Right hindlimb (tissue), 1 donor: ENCODE measurements at places on chromosomes 16 and 17.

- DNase-seq, result no peak
Measured at GRCh38 chr17:6240001-6240400, 169.8 kb downstream of the WSCD1 start.

DNA sequence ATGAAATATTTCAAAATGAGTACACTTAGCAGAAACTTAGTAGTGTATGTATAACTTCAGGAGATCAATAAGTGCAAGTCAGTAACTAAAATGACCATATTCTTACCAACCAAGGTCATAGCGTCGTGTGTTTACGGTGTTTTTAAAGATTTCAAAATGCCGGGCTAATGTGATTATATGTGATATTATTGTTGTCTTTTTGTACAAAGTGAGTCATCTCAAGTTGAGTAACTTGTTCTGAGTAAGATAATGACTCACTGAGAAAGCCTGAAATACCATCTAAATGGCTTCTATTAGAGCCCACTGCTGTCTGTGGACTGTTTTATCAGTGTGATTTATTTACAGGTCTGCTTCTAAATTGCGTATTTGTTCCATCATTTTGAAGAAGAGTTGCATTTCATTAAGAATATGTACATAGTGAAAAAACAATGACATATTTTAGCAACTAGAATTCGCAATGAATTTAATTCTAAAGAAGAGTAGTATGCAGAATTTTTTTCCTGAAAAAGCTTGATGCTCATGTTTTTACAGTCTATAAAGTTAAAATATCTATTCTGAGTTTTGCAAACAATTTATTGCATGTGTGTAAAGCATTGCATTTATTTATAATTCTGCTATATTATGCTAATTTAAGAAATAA is 12.7 kb downstream of the KRT12 start:
- no peak for DNase-seq

DNA sequence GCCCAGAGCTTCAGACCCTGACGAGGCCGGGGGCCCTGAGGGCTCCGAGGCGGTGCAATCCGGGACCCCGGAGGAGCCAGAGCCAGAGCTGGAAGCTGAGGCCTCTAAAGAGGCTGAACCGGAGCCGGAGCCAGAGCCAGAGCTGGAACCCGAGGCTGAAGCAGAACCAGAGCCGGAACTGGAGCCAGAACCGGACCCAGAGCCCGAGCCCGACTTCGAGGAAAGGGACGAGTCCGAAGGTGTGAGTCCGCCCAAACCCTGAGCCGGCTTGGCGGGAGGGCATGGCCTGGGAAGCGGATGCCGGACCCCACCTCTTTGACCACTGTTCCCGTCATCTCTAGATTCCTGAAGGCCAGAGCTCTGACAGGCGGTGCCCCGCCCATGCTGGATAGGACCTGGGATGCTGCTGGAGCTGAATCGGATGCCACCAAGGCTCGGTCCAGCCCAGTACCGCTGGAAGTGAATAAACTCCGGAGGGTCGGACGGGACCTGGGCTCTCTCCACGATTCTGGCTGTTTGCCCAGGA is 4.4 kb downstream of the NOL3 start:
- DNase-seq, result no peak

GRCh38 chr17:75365931-75366275 is 39.6 kb downstream of the GRB2 start:
- no peak for DNase-seq
